ENCODE measurements at places on chromosomes 12 and 14.

- DNase-seq: no peak
These were observed 142.7 kb downstream of the TBX5 start for GRCh38 chr12:114263056-114263805.

DNA sequence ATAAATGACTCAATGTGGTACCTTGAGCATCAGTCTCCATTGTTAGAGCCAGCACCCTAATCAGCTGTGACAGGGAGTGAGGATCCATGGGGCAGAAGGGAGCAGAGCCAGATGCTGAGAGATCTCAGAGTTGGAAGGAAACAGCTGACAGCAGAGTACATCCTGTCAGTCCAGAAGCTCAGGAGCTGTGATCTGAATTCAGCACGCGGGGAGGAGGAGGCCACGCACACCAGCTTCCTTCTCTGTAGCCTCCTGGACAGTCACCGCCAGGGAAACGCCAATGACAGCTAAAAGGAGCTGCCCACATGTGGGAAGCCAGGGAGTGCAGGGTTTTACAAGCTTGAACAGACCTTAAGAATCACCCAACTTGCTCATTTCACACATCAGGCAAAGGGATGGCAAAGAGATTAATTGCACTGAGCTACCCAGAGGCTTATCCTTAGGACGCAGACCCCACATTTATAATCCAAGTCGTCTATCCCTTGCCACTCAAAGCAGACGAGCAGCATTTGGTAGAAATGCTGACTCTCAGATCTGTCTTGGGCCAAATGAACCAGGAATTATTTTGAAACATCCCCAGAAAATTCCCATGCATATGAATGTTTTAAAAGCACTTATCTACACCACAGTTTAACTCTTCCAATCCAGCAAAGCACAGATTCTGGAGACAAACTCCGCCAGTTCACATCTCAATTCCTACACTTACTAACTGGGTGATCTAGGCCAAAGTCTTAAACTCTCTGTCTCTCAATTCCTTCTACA is 322.6 kb upstream of the TMTC1 start:
- no peak for DNase-seq

- no peak for DNase-seq
These were observed 135.6 kb downstream of the BCL11B start for GRCh38 chr14:99136401-99136800.

GRCh38 chr12:5746036-5746908 is 198.8 kb downstream of the ANO2 start:
- no peak for DNase-seq

GRCh38 chr12:94807951-94808350 is 157.6 kb upstream of the TMCC3 start:
- no peak for DNase-seq

DNA sequence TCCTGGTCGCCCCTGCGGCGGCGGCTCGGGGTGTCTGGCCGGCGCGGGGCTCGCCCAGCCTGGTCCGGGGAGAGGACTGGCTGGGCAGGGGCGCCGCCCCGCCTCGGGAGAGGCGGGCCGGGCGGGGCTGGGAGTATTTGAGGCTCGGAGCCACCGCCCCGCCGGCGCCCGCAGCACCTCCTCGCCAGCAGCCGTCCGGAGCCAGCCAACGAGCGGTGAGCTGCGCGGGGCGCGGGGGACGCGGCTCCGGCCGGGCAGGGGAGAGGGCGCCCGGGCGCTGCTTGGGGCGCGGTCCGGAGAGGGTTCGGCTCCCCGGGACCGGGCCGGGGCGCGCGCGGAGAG is at the start of gene LGALS3:
TSS of gene LGALS3 (plus strand) at position 167 of the 342 bp plus-strand sequence. CDS start 8,122 bp downstream, outside the sequence.
- no peak for DNase-seq

- peak; percentile 6 for DNase-seq
These were observed 898.4 kb downstream of the SLC16A7 start for GRCh38 chr12:60494244-60494643.

DNA sequence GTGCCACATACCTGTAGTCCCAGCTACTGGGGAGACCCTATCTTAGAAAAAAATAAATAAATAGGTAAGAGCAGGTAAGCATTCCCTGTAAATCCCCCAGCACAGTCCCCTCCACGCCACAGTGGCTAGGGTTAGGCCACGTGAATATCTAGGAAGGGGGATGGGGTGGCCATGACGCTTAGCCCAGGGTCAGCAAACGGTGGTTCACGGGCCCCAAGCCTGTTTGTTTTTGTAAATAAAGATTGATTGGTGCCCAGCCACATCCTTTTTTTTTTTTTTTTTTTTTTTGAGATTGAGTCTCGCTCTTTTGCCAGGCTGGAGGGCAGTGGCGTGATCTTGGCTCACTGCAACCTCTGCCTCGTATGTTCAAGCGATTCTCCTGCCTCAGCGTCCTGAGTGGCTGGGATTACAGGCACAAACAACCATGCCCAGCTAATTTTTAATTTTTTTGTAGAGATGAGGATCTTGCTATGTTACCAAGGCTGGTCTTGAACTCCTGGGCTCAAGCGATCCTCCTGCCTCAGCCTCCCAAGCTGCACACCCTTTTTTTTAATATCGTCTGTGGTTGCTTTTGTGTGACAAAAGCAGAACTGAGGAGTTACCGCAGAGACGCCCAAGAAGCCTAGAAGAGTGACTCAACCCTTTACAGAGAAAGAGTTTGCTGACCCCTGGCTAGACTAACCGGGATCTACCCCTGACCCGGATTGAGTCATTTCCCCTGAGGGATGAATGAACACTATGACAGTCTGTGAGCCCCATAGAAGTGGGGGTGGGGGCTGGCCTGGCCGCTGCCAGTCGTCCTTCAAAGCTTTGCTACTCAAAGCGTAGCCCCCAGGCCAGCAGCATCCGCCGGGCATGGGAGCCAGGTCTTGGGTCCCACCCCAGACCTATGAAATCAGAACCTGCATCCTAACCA is 113.7 kb upstream of the NCOR2 start:
- DNase-seq: no peak

DNA sequence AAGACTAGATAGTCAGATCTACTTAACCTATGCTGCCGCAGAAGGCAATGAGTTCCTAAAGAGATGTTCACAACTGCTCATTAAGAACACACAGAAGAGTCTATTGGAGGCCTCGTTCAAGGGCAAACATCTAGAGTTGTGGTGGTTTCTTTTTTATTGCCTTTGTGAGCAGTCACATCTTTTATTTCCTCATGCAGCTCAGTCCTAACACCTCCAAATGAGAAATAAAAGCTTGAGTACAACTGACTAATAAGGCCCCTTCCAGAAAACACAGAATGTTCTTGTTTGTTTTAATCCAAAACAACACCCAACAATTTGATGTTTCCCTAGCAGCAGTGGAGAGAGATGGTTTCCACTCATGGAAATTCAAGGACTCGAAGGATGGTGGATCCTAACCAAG is 123.5 kb upstream of the NOS1 start:
- peak; percentile 11 for DNase-seq

GRCh38 chr12:86660488-86661147 is 404.4 kb upstream of the MGAT4C start:
- no peak for DNase-seq

- DNase-seq: no peak
These were observed 42.7 kb upstream of the DCN start for GRCh38 chr12:91225316-91225715.

GRCh38 chr14:69845787-69846186 is 33.4 kb upstream of the SMOC1 start:
- DNase-seq: no peak

DNA sequence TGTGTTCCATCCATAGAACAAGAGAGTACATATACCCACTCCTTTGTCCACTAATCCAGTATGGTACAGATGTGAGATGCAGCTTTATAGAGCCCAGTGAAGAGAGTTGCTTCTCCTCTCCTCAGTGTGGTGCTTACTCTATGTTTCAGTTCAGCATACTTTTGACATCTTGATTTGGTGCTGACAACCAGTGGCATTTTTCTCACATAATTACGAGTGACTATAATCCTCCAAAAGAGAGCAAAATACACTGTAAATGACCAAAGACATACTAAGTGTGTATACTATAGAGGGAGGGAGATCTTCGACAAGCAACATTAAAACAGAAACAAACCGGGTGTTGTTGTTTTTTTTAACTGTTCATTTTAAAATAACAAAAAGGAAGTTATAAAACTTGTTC is 191.5 kb downstream of the KLHL28 start:
- DNase-seq: no peak

DNA sequence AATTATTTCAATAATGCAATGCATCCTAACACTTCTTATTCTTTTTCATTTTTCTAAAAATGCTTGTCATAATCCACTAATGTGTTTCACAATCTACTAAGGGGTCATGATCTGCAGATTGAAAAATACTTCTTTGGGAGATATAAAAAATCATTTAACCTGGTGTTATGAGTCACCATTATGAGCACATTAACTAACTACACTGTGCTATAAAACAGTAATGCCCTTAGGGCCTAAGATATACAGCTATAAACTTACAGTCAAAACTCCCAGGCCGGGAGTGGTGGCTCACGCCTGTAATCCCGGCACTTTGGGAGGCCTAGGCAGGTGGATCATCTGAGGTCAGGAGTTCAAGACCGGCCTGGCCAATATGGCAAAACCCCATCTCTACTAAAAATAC is 14.2 kb downstream of the ATXN2 start:
- DNase-seq: no peak

DNA sequence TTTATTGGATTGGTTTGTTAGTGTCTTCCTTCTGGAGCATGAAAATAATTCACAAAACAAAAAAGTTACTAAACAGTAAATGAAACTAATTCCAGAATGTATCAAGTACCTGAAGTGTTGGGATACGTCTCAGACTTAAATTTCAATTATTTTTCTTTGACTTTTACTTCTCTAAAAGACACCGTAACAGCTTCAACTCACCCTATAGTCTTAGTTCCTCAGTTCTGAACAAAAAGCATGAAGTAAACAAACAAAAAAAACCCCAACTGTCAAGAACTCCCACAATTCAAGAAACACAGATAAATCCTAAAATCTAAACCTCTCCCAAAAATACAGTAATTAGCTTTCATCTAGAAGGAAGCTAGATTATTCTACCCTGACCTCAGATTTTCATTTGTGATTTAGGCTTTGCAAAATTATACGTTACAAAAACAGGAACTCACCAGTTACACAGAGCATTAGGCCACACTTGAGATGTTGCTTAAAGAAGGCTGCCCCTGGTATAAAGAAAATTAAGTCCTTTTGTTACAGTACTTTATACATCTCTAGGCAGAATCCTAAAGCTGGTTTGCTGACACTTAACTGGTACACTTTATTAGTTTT is 10.2 kb downstream of the HEATR5A start:
- DNase-seq: no peak

GRCh38 chr14:84399296-84399910 is 1130.5 kb upstream of the FLRT2 start:
- DNase-seq: no peak

DNA sequence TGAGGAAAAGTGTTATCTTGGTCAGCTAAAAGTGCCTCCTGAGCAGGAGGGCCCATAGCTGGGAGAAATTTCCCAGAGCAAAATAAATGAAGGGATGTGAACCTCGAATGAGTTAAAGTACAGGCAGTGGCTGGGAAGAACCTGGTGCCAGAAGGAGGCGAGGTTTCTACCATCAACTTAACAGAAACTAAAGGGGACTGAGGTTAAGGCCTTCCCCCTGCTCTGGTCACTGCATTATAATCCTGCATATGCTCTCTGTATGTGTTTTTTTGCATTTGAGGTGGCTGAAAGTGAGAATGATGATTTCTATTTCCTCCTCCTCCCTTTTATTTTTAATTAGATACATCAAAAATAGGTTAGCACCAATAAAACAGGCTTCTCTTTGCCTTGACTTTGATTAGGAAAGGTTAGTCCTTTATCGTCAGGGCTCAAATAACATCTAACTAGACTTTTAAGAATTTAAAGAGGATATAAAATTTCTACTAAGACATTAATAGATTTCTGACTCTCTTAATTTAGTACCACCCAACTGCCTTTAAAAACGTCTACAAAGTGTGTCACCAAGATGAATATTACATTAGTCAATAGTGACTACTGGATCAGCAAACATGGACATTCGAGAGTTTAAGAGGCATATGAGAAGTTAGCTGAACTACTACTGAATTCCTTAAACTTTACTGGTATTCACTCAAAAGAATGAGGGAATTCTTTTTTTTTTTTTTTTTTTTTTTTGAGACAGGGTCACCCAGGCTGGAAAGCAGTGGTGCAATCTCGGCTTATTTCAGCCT is 49.2 kb downstream of the GALNT4 start:
- DNase-seq: no peak

- DNase-seq: no peak
These were observed 297.8 kb downstream of the PRKD1 start for GRCh38 chr14:29629839-29630238.

- DNase-seq: no peak
These were observed 564.8 kb downstream of the VRK1 start for GRCh38 chr14:97361958-97362357.

GRCh38 chr12:49019120-49019430 is 499 bp upstream of the PRKAG1 start:
- no peak for DNase-seq

DNA sequence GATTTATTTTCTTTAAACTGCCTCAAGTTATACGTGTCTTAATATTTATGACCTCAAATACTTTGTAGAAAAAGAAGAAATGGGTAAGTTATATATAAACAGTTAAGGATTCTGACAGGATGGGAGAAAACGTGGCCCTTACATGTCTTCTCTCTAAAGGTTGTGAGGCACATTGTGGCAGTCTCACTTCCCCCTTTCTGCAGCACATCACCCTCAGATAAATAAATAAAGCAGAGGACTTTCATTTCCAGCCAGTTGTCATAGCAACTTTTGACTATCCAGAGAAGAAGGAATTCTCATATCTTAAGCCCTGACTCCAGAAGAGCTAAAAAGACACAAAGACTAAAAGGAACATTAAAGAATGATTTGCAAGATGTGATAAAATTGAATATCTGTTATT is 28.8 kb upstream of the CEP83 start:
- no peak for DNase-seq

DNA sequence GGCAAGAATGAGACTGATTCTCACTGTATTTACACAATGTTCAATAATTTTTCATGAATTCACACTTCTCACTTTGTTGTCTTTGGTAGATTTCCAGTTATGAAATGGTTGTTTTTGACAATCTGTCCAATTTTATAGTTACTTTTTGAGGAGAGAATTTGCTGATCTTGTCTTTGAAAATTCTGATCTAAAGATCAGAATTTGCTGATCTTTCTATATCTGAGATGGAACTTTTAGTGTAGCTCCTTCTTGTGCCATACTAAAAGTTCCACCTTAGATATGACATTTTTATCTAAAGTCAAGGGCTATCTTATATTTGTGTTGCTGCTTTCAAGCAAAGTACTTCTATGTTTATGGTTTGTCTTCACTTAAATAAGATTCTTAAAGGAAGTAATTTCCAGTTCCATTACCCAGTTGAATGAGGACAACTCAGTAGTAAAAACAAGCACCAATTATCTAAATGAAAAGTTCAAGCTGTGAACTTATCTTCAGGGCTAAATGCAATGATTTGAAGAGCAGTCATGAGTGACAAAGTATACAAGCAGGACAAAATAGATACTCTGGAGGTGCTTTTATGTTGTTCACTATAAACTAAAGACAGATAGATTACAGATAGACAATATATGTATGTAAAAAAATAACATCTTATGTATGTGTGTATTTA is 76.4 kb upstream of the FOXG1 start:
- DNase-seq: no peak
